Kidney (tissue), 22 donors: ENCODE measurements at places on chromosomes 4 and X.
A peak's percentile ranks its signal among the peaks of the same experiment; 100 is the strongest.

DNA sequence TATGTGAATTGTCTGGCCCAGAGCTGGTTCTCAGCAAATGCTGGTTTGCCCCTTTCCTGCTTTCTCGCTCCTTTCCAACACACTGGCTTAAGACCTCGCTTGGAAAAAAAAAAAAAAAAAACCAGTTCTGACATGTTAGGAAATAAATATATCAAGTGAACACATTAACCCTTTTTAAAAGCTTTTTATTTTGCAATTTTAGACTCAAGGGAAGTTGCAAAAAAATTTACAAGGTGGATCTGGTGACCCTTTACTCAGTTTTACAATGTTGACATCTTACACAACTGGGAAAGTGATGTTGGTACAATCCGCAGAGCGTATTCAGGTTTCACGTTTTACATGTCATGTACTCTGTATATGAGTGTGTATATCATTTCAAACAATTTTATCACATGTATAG lies 100.1 kb downstream of the RTL5 start:
- no peak for DNase-seq

DNA sequence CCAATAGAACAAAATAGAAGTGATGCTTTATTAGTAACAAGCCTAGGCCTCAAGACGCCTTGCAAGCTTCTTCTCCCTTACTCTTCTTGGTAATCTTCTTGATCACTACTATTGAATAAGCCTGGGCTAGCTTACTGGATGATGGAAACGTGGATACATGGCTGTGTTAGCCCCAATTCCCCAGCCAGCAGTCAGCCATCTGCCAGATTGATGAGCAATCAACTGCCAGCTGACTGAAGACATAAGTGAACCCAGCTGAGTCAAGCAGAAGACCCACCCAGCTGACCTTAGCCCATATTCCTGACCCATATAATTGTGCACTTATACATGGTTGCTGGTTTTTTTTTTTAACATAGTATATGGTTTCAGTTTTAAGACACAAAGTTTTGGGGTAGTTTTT lies 130.4 kb downstream of the DHX15 start:
- DNase-seq = no peak

DNA sequence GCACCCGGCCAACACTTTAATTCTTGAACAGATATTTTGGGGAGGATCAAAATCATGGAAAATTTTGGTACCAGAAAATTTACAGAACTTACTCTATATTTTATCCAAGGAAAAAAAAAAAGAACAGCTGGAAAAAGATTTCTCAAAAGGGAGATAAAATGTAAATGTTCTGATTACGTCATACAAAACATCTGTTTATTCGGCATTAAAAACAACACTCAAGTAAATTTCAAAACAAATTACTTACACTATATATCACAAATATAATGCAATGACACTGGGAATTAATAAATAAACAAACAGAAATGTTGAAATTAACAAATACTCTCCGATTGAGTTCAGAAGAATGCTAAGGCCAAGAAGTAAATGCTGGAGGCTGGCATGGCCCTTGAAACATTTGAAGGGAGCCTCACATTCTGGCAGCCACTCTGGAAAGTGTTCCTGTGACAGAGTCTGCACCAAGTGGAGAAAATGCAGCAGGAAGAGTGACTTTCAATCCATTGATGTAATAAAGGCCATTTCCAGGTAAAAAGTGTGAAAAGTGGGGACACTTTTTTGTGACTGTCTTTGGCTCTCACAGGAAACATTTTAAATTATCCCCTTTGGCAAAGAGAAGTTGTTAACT lies 486.0 kb upstream of the CTSO start:
- DNase-seq = no peak

GRCh38 chr4:173370477-173371291 lies at the start of gene SAP30:
Gene SAP30, plus strand, starts transcription at chr4:173370954. Its CDS starts 229 bp downstream, at chr4:173371183.
- DNase-seq = peak; percentile 99

DNA sequence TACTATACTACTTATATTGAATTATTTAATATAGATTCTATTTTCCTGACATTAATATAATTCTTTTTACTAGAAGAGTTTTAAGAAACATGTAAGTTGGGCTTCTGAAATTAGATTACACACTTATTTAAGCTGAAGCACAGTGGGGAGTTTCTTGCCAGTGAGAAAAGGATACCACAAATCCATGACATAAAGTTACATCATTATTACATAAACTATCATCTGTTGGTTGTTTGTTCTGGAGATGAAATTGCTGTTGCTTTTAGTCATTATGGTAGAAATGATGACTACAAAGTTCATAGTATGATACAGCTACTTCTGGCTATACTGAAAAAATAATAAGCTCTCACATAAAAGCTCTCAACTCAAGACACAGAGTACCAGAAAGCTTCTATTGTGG lies 880.4 kb downstream of the PCDH18 start:
- DNase-seq = no peak

DNA sequence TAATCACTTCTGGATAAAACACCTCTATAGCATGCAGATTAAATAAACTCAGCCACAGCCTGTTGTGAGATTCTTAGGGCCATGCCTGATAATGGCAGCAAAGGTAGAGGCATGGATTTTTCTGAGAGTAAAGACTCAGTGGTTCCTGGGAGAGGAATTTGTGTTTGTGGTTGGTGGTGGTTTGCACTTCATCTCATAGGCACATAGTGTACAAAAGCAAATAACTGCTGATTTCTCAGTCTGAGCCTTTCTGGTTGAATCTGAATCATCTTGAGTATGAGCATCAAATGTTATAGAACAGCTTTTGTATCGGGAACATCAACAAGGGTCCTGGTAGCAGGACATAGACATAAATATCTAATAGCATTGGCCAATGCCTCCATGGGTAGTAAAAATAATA lies 274.3 kb downstream of the FRMPD4 start:
- no peak for DNase-seq

DNA sequence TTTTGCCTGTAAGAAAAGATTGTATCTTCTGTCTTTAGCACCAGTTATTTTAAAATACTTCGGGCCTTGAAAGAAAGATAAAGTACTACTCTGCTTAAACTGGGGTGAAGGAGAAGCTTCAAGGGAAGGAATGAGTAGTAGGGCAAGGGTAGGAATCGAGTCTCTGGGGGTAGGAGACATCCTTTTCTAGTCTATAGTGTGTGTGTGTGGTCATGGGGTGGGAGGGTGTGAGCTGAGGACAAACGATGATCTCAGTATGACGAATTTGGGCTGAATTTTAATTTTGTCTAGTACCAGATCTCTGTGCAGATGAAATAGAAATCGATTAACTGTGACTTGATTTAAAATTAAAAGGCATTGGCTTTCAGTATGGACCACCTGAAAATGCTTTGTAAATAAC lies 3.3 kb upstream of the MYOZ2 start:
- no peak for DNase-seq

DNA sequence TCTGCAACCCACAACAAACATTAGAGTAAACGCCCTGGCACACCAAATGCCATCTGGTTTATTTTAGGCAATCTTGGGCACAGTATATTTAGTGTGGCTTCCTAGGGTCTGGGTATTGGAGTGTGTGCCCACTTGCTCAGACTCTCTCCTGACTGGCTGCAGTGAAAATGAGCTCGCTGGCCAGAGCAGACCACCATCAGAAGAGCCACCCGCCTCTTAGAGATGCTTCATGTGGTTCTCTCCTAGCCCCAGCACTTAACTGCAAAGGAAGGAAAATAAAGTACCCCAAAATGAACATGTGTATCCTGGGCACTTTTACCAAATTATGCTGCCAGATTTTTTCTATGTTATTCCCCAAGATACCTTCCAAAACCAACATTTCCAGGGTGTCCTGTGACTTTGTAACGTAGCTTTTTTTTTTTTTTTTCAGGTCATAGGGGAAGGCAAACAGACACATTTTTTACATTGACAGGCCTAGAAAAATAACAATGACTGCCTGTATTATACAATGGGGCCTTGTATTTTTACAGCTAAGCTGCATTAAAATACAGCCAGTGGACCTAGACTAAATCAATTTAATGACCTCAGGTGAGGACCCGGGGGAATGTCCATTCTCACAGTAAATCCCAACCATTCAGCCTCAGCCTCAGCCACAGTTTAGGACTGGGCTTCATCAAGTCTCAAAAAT lies 193.7 kb downstream of the RASL11B start:
- DNase-seq = no peak

GRCh38 chr4:102268355-102268754 lies 76.9 kb downstream of the SLC39A8 start:
- DNase-seq = no peak

DNA sequence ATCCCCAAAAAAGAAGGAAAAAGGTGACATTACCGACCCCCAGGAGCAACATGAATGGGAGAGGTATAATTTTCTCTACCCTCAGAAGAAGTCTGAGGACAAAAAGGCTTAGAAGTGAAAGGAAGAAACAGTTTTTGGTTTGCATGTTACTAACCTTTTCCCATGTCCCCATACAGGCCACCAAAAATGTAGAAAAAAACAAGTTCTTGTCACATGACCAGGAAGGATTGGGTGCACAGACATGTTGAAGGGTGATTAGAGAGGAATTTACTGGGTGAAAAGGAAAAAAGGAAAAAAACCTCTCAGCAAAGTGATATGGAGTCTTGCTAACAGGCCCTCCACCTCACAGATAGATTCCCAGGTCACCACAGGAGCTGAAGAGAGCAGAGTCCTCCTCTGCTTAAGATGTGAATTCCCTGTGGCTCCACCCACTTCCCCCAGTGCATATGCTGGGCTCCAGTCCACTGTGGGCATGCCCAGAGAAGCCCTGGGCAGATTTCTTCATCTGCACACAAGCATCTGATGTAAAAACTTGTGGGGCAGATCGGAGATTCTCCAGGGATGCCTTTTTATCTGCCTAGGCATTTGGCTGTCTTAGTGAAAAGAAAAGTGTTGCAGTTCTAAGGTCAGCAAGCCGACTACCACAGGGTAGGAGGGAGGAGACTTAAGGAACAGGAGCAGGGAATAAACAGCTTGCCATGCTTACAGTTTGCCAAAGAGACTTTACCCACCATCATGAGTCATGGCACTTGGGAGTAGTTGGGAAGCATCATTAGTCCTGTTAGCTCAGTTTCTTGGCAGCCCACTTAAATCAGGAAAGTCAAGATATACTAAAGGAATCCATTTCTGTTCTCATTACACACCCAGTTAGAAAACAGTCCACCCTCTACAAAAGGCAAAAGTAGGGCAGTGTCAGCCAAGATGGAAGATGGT lies 25.0 kb upstream of the PASD1 start:
- no peak for DNase-seq
